ENCODE measurements at places on chromosomes 7 and 10.
A peak's percentile ranks its signal among the peaks of the same experiment; 100 is the strongest.

DNA sequence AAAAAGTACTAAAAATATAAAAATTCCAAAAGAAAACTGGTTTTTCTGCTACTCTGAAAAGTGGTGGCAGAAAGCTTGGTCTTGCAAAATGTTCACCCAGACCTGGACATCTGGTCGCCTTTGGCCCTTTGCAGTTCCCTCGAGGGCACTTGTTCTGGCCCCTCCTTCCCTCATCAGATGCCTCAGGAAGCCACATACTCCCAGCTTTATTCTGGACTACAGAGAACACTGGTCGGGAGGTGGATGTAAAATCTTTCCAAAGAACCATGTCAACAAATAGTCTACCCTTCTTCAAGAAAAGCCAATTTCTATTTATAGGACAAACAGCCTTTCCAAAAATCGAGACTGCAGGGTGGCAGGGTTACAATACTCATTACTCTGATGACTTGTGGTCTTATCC lies 726.1 kb downstream of the TNS3 start:
- no peak for DNase-seq

GRCh38 chr7:93298671-93299070 lies 66.5 kb downstream of the VPS50 start:
- DNase-seq, result no peak

DNA sequence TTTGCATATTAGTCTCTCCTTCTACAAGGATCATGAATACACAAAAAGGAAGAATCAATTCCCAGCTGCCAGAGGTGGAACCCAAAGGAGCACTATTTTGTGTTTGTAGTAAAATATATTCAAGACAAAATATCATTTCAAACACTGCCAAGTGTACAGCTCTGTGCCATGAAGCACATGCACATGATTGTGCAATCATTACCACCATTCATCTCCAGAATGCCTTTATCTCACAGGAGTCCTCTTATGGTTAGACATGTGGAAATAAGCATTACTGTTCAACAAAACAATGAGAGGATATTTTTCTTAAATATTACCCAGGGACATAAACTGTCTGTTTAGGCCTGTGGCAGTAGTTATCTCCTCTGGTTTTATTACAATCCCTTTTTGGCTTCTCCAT lies 151.4 kb upstream of the PPP1R3A start:
- peak; percentile 29 for DNase-seq

GRCh38 chr7:28774261-28774988 lies 183.7 kb downstream of the TRIL start:
- no peak for DNase-seq

DNA sequence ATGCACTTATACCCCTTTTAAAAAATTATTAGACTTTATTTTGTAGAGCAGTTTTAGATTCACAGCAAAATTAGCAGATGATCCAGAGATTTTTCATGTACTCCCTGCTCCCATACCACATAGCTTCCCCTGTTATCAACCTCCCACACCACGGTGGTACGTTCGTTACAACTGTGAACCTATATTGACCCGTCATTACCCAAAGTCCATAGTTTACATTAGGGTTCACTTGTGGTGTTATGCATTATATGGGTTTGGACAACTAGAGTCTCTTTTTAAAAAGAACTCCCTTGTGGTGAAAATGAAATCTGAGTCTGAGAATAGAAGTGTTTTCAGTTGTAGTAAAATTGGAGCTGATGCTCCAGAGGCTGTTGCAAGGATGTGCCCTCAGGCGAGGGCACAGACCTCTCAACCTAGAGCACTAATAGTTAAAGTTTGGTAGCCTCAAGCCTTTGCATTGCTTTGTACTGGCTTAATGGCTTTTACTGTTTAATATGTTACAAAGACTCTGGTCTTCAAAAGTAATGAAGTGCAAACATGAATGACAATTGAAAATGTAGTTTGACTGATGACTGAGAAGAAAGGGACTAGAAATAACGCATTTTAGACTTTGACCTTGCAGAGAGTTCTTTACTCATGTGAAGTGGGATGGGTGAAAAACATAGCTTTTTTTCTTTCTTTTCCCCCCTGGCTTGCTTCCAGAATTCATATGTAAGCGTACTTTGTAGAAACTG lies 30.6 kb upstream of the CSTF2T start:
- no peak for DNase-seq

DNA sequence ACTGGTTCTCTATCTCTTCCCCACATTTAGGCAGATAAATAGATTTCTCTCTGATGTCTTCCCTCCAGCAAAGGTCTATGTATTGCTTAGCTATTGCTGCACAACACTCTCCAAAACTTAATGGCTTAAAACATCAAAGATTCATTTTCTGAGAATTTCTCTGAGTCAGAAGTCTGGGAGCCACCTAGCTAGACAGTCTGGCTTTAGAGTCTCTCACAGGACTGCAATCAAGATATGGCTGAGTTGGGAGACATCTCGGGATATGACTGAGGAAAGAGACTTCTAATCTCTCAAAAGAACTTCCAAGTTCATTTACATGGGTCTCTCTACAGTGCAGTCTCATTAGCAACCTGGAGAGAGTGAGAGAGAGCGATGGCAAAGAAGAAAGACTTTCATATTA lies 553.6 kb upstream of the GHITM start:
- no peak for DNase-seq

- DNase-seq, result no peak
Measured at GRCh38 chr7:2192831-2193534, 39.8 kb downstream of the MAD1L1 start.

DNA sequence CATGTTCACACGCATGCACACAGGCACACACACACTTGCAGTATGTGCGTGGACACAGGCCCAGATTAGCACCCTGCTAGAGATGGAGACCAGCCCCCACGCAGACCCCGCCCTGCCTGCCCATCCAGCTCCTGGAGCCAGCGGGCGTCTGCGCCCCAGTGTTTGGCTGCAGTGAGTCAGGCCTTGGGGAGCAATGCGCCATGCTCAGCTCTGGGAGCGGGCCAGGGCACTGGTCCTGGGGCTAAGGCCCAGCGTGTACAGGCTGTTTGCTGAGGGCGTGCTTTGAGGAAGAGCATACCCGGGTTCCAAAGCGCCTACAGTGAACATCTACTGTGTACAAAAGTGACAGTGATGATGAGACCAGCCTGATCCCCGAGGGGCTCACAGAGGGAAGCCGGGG lies 16.0 kb upstream of the ELFN1 start:
- DNase-seq, result no peak

GRCh38 chr7:7565746-7566650 lies 686 bp upstream of the MIOS start:
- no peak for DNase-seq

DNA sequence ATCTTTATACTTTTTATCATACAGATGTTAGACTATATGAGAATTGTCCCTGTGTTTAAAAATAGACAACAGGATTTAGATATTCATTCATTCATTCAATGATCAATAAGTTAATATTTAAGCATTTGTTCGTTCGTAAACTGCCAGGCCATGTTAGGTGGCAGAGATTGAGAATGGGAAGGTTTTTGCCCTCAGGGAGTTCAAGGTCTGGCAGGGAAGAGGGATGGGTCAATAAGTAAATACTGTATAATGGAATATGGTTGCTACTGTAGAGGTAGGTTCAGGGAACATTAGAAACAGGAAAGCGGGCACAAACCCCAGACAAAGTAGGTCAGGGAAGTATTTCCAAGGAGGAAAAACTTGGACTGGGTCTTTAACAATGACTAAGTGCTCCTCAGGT lies 64.6 kb downstream of the SEM1 start:
- no peak for DNase-seq

- no peak for DNase-seq
Measured at GRCh38 chr7:107194052-107194451, 25.2 kb downstream of the HBP1 start.

DNA sequence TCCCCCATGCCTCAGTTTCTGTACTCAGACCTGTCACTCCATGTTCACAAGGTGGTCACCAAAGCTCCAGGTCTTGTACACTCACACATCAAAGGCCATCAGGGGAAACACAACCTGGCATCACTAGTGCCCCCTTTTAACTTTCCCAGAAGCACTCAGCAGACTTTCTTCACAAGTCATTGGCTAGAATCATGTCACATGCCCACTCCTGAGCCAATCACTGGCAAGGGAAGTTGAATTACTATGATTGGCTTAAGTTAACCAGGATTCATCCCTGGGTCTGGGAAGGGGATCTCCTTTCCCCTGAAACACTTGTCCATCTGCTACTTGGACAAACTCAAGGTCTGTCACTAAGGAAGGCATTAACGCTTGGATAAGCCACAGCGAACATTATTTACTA lies 193.8 kb upstream of the PLXNA4 start:
- DNase-seq, result no peak

GRCh38 chr10:18303851-18304801 lies 163.9 kb downstream of the CACNB2 start:
- no peak for DNase-seq

DNA sequence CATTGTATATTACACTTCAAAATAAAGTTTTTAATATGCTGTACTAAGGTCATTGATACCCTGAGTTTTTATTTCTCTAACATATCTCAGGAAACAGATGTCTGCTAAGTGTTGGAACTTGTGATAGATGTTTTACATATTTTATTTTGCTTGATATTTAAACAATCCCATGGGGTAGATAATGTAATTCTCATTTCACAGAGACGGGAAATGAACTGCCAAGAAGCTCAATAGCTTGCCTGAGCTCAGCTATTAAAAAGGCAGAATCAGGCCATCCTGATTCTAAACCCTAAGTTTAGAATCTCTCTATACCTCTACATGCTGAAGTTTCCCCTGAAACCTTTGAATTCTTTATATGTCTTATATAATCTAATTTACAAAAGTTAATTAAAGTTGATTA lies 126.3 kb downstream of the LRRC18 start:
- DNase-seq, result no peak

- DNase-seq, result no peak
Measured at GRCh38 chr7:68504716-68505115, 1093.6 kb upstream of the AUTS2 start.

- no peak for DNase-seq
Measured at GRCh38 chr10:339038-339391, 203.8 kb downstream of the ZMYND11 start.

DNA sequence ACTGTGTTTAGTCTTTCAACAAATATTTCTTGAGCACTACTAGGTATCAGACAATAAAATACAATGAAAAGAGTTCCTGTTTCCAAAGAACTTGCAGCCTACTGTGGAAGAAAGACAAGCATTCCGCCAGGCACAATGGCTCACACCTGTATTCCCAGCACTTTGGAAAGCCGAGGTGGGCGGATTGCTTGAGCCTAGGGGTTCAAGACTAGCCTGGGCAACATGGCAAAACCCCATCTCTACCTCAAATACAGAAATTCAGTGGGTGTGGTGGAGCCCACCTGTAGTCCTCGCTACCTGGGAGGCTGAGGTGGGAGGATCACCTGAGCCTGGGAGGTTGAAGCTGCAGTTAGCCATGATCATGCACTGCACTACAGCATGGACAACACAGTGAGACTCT lies 6.1 kb downstream of the SVOPL start:
- DNase-seq, result no peak

DNA sequence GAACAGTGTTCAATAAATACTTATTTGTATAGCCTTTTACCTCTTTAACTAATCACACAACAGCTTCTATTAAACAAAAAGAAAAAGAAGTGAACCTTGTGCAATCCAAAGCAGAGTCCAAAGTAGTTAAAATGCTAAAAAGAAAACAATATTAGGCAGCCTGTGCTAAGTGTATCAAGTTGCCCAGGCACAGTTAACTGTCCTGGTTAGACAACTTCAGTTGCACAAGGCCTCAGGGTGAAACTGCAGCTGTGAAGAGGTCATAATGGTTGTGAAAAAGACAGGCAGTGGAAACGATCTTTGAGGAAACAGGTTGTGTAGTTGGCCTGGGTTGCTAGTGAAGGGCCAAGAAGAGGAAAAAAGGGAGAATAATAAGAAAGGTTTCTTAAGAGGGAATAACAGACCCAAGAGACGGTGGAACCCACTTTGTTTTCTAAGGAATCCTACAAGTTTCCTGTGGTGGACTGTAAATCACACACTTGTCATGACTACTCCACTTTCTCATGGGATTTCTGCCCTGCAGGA lies 6.0 kb upstream of the CROT start:
- no peak for DNase-seq

Data from KBM-7 (cell line).